ENCODE measurements at places on chromosomes 5 and 9. TPM values are rescaled to one million over a fixed set of nuclear protein-coding genes. Genes with fewer than 3 reads are reported as not detected.

The PRRX2 gene
- 0.40 TPM for total RNA-seq

The TMEM252 gene
- not detected for total RNA-seq

The CYSTM1 gene
- 182 TPM for total RNA-seq

The HTR4 gene
- not detected for total RNA-seq

GRCh38 chr5:125410537-125411070, 664.2 kb upstream of the ZNF608 start:
- no peak for DNase-seq

The PRDM9 gene
- total RNA-seq: not detected

DNA sequence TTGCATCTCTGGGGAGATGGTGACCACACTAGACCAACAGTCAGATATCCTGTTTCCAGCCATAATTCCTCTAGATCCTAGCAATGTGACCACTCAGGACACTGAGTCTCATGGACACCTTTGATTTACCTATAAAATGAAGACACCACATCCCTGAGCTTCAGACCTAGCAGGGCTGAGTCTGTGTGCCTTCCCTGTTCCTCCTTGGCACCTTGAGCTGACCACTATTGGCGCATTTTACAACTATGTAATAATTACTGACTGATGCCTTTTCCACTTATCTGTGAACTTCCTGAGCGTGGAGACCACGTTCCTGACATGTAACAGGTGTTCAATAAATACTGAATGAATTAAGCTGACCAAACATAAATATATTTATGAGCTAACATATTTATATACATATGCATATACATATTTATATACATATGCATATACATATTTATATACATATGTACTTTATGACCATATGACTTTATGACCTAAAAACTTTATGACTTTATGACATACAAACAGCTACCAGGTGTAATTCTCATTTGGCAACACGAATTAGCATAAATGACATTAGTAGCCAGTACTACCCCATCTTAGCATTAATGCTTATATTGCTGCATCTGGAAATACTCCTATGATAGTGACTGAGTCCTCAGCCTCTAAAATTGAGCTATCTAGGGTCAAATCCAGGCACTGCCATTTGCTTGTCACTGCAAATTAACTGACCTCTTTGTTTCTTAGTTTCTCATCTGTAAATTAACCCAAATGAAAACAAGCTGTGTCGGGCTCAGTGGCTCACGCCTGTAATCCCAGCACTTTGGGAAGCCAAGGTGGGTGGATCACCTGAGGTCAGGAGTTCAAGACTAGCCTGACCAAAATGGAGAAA, 150.6 kb downstream of the GNA14 start:
- no peak for DNase-seq

The RECK gene
- total RNA-seq: 10.0 TPM

- DNase-seq: no peak
Observed at GRCh38 chr5:80959138-80959537, 1.0 kb upstream of the RASGRF2 start.

GRCh38 chr5:78232163-78232562, 62.3 kb downstream of the AP3B1 start:
- DNase-seq: no peak

- no peak for DNase-seq
Observed at GRCh38 chr9:72772661-72773060, 180.2 kb downstream of the ALDH1A1 start.

DNA sequence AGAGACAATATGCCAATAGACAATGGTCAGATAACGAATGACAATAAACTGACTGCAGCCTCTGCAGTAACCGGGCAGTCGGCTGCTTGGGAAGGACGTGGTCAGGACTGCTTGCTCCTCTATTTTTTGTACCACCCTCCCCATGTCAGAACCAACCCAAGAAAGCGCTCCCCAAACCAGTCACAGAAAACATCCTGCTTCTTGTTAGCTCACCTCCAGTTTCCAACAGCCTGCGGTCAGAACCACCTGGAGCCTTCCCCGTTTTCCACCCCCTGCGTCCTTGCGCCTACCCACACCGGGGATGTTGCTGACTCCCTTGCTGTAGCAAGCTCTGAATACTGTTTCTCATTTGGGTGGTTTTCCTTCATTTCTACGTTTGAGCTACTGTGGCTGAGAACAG, 1.7 kb upstream of the MRNIP start:
- no peak for DNase-seq

The TNC gene
- 106 TPM for total RNA-seq

DNA sequence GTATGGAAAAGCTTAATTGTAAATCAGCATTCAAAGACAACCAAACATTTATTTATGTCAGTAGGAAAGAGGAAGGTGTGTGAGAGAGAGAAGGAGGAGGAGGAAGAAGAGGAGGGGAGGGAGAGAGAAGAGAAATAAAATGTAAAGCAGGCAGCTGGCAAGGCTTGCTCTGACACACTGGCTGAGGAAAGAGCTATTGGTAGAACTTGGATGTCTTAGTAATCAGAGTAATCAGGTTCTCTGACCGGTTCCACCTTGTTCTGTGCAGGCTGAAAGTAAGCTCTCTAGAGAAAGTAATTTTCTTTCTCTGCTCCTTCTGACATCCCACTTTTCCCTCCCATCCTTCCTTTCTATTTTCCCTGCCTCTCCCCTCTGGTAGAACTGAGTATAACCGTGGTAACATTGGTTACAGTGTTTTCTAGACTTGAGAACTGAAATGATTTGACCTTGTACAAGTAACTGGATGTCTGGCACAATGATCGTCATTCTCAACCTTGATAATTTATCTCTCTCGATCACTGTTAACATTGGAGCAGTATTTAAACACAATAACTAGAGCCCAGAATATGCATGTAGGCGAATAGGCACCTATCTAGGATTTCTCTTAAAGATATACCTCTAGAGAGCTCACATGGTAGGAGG, 33.3 kb downstream of the TLE4 start:
- DNase-seq: no peak

The APBA1 gene
- 0.53 TPM for total RNA-seq

DNA sequence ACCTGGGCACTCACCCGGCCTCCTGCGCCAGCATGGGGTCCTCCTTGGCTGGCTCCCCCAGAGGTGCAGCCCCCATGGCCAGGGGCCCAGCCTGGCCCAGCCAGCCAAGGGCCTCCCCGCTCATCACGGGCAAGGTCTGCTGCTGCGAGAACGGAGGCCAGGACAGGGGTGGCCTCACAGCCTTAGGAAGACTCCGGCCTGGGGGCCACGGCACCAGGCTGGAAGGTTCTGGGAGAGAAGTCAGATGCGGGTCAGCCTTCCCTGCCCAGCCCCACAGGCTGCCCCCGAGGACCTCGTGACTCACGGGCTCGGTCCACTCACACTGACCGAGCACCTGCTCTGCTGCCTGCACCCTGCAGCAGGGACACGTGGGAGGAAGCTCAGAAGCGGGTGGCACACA, 4.2 kb downstream of the SOHLH1 start:
- no peak for DNase-seq

- DNase-seq: no peak
Observed at GRCh38 chr5:199950-200645, 8.8 kb downstream of the LRRC14B start.

The ARHGEF39 gene
- total RNA-seq: 5.9 TPM

- no peak for DNase-seq
Observed at GRCh38 chr5:73215531-73215890, 42.5 kb downstream of the TMEM174 start.

DNA sequence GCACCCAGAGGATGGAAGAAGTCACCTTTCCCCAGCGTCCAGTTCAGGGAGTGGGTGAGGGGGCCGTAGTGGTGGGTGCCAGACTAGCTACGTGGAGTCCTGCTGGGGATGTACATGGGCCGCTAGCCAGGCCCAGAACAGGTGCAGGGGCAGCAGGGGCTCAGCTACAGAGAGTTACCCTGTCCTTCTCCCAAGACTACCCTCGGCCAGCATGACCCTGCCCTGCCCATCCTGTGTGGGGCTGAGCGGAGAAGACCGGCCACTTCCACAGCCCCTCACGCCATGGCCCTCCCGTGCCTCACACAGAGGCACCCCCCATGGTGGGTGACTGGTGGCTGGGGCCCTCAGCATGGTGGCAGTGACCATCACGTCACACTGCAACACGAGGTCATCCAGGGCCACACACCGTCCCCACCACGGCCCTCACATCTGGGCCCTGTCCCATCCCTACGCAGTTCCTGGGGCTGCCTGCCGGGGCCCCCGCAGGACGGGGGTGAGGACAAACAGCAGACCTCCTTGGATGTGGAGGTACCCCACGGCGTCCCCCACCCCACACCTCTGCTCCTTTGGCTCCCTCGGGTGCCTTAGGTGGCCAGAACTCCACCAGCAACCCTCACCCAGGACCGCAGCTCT, 977 bp upstream of the DPP7 start:
- DNase-seq: no peak

GRCh38 chr5:156888520-156888919, 38.4 kb downstream of the PPP1R2B start:
- no peak for DNase-seq

The GABRA6 gene
- not detected for total RNA-seq

The C8G gene
- total RNA-seq: 0.53 TPM

DNA sequence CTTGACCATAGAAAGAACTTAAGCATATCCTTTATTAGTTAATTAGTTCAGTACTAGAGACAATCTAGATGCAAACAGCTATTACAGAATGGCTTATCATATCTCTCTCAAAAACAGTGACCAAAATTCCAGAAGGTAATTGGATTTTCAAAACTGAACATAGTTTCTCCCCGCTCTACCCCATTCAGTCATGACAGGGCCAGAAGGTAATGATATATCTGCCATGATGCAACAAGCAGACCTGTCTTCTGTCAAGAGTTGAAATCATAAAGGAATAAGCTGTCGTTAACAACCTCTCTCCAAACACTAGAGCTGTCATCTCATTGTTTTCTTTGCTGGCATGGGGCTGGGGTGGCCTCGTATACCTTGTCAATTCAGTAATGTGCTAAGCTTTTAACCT, 200.5 kb upstream of the POU5F2 start:
- DNase-seq: no peak

The PCSK5 gene
- 0.08 TPM for total RNA-seq

All from SK-MEL-5 (cell line).